Liver (tissue), 10 donors: ENCODE measurements at places on chromosomes 16 and 17. TPM values are rescaled to one million over a fixed set of nuclear protein-coding genes. Genes with fewer than 3 reads are reported as not detected.
A peak's percentile ranks its signal among the peaks of the same experiment; 100 is the strongest.

- H3K4me3 ChIP-seq = no peak overlapping the region
- no peaks in the 10 kb centered on the region for H3K27me3 ChIP-seq
- no peaks in the 10 kb centered on the region for H3K4me1 ChIP-seq
- DNase-seq = no peak
- H3K36me3 ChIP-seq = no peaks in the 10 kb centered on the region
- H3K27ac ChIP-seq = no peak overlapping the region
These were observed 98.6 kb downstream of the USP22 start for GRCh38 chr17:20944014-20944865.

- no peak overlapping the region for H3K27ac ChIP-seq
- H3K36me3 ChIP-seq = no peaks in the 10 kb centered on the region
- no peaks in the 10 kb centered on the region for H3K27me3 ChIP-seq
- no peak overlapping the region for H3K4me3 ChIP-seq
- DNase-seq = no peak
- H3K4me1 ChIP-seq = no peaks in the 10 kb centered on the region
These were observed 6.7 kb upstream of the LPO start for GRCh38 chr17:58231641-58232040.

- H3K27ac ChIP-seq = no peak overlapping the region
- peaks cover 11% of the 10 kb centered on the region for H3K27me3 ChIP-seq
- H3K36me3 ChIP-seq = no peaks in the 10 kb centered on the region
These were observed 1.6 kb downstream of the SDK2 start for GRCh38 chr17:73642659-73643000.

GRCh38 chr17:81053041-81053970 is 18.4 kb downstream of the BAIAP2 start:
- no peak overlapping the region for H3K27ac ChIP-seq
- H3K36me3 ChIP-seq = peaks cover 2% of the 10 kb centered on the region
- no peak overlapping the region for H3K4me3 ChIP-seq
- no peaks in the 10 kb centered on the region for H3K27me3 ChIP-seq
- peaks cover 24% of the 10 kb centered on the region for H3K4me1 ChIP-seq
- DNase-seq = no peak

DNA sequence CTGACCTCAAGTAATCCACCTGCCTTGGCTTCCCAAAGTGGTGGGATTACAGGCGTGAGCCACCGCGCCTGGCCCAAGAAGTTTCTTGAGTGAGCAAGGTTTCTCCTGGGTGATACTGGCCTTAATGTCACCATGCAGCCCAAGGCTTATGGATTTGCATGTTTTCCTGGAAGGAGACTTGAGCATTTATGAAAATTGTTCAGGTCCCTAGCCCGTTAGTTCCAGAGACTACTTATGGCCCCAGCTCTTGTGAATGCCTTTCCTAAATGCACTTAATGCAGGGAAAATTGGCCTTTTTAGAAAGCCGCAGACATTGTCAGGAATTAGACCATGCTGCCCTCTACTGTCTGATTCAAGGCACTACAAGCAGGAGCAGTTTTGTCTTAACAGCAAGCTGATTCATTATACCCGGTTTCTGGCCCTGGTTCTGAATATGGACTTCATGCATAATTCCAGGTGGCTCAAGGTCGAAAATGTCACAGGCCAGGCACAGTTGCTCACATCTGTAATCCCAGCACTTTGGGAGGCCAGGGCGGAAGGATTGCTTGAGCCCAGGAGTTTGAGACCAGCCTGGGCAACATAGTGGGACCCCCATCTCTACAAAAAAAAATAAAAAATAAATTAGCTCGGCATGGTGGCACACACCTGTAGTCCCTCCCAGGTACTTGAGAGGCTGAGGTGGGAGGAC is 91.3 kb downstream of the SNX29 start:
- H3K27ac ChIP-seq = no peak overlapping the region
- DNase-seq = peak; percentile 70
- no peaks in the 10 kb centered on the region for H3K36me3 ChIP-seq
- peaks cover 2% of the 10 kb centered on the region for H3K4me1 ChIP-seq

DNA sequence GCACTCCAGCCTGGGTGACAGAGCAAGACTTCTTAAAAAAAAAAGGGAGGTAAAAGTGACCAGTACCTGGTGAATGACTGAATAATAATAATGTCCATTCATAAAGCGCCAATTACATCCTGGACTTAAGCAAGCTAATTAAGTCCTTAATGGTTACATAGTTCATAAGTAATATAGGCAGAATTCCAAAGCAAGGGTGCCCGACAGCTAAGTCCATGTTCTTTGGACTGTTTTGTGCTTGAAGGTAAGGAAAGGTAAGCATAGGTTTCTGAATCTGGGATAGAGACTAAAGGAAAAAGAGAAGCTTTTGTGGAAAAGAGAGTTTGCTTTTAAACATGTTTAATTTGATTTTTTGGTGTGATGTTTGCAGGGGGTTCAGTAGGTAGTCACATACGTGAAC is 9.8 kb downstream of the POLR2A start:
- no peaks in the 10 kb centered on the region for H3K4me1 ChIP-seq
- H3K27ac ChIP-seq = no peak overlapping the region
- peaks cover 30% of the 10 kb centered on the region for H3K36me3 ChIP-seq
- no peak overlapping the region for H3K4me3 ChIP-seq
- H3K27me3 ChIP-seq = no peaks in the 10 kb centered on the region

- no peaks in the 10 kb centered on the region for H3K27me3 ChIP-seq
- peaks cover 13% of the 10 kb centered on the region for H3K4me1 ChIP-seq
- H3K4me3 ChIP-seq = no peak overlapping the region
- peaks cover 6% of the 10 kb centered on the region for H3K36me3 ChIP-seq
- no peak overlapping the region for H3K27ac ChIP-seq
These were observed 40.8 kb downstream of the CYB5B start for GRCh38 chr16:69465083-69465721.

DNA sequence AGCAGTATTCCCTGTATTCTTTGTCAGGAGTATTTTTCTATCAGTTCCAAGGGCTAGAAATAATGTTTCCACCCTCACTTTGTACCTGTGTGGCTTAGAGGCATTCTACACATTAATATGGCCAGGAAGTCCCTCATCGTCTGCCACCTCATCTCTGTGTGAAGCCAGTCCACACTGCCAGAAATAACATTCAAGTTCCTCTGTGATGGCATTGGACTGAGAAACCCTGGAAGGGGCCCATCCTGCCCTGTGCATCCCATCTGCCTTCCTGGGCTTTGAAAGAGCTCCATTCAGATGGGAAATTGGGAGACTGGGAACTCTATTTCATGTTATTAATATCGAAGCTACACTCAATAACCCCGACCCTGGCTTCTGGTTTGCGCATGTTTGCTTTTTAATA is 497.2 kb upstream of the CDH5 start:
- H3K4me3 ChIP-seq = no peak overlapping the region
- H3K27me3 ChIP-seq = no peaks in the 10 kb centered on the region
- no peaks in the 10 kb centered on the region for H3K36me3 ChIP-seq

DNA sequence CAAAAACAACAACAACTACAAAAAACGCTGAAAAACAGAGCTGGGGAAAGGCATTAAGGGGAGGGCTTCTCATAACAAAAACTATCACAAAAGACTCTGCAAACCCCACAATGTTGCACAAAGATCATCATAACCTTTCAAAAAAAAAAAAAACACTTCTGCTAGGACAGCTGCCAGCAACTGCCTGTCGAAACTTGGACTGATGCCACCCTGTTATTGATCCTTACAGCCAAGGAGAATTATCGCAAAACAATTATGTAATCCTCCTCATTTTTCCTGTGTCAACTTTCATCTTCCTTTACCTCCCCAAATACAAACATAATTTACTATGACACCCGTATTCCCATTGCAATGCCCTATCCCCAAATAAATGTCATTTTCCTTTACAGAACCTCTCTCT is 9.3 kb downstream of the CCDC40 start:
- no peak for DNase-seq
- no peak overlapping the region for H3K4me3 ChIP-seq
- H3K4me1 ChIP-seq = peaks cover 6% of the 10 kb centered on the region
- H3K27ac ChIP-seq = peak overlapping the region; percentile 12

DNA sequence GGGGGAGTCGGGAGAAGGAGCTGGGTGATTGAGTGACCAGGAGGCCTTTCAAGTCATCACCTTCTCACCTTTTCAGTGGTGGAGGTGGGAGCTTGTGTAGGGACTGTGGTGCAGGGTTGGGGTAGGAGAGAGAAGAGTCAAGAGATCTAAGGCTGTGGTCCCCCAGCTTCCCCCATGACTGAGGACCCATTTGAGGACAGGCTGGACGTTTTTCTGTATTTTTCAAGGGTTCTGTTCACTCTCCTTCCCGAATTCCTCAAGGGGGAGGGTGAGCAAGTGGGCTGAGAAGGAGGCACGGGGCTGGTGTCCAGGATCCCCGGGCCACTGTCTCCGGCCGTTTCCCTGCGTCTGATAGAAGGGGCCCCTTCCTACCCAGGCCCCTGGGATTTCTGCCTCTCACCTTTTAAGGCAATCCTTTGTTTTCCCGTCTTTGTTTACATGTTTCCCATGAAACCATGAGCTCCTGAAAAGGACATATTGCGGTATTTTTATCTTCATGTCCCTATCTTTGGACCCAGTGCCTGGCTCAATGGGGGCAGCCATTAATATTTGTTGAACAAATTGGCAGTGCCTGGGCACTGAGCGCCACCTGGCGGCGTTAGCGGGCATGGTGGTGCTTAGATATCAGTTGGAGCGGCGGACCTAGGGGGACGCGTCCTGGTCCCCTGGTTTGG is 9.2 kb upstream of the CD300A start:
- DNase-seq = peak; percentile 82
- H3K27me3 ChIP-seq = no peaks in the 10 kb centered on the region
- H3K36me3 ChIP-seq = no peaks in the 10 kb centered on the region
- peaks cover 26% of the 10 kb centered on the region for H3K4me1 ChIP-seq

- no peaks in the 10 kb centered on the region for H3K36me3 ChIP-seq
- DNase-seq = no peak
- H3K27ac ChIP-seq = no peak overlapping the region
- H3K4me1 ChIP-seq = no peaks in the 10 kb centered on the region
- H3K4me3 ChIP-seq = no peak overlapping the region
These were observed 36.0 kb upstream of the PVALEF start for GRCh38 chr17:81129289-81129688.

GRCh38 chr17:7888184-7888920 is at the start of gene CHD3:
Gene CHD3 (plus strand): TSS chr17:7888789. CDS start chr17:7889001, 212 bp downstream.
- no peak for DNase-seq
- H3K27ac ChIP-seq = peak within 1 kb of the TSS; percentile 89
- no peaks in the 10 kb centered on the region for H3K27me3 ChIP-seq
- peak within 1 kb of the TSS; percentile 44 for H3K4me3 ChIP-seq

DNA sequence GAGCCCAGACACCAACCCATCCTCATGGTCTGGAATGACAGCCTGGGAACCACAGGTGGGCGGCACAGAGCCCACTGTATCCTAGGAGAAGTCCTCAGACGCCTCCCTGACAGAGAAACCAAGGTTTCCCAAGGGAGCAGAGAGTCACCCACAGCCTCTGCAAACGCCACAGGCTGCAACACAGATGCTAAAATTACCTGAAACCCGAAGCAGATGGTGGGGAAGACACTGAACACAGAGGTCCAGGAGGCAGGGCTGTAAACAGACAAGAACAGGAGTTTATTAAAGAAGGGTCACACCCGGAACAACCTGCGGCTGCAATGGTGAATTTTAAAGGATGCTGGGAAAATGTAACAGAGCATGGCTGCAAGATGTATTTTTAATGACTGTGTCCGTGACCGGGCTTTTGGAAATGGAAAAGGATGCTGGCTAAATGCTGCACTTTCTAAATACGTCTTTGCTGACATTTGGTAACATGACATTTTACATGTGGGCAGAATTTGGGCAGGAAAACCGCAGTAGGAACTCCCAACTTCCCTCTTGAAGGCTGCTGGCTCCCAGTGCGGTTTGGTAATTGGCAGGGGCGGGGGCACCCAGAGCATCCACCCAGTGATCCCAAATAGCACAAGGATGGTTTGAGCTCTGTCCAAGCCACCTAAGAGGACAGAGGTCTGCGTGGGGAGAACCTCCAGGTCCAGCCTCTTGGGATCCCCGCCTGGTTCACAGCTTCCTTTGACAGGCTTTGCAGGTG is 13.1 kb downstream of the SLC38A8 start:
- no peaks in the 10 kb centered on the region for H3K27me3 ChIP-seq
- no peaks in the 10 kb centered on the region for H3K4me1 ChIP-seq
- no peaks in the 10 kb centered on the region for H3K36me3 ChIP-seq
- no peak for DNase-seq
- no peak overlapping the region for H3K4me3 ChIP-seq
- H3K27ac ChIP-seq = no peak overlapping the region

DNA sequence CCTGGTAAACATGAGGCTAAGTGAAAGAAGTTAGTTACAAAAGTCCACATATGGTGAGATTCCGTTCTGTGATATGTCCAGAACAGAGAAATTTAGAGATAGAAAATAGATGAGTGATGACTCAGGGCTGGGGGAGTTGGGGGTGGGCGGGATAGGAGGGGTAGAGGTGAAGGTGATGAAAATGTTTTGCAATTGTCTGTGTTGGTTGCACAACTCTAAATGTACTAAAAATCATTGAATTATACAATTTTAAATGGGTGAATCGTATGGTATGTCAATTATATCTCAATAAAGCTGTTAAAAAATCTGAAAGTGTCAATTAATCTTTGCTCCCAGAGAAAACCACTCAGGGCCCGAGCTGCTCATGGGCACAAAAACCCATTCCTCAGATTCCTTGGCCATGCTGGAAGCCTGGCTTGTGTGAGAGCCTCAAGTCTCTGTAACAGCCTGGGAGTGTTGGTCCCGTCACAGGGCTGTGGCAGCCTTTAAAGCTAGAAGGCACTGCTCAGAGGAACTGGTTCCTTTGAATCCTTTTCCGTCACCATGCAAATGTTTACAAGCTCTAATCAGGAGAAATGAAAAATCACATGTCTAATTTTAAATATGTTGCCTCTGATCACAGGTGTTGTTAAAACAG is 225.3 kb downstream of the WWOX start:
- no peak for DNase-seq
- no peaks in the 10 kb centered on the region for H3K27me3 ChIP-seq
- no peaks in the 10 kb centered on the region for H3K4me1 ChIP-seq
- no peak overlapping the region for H3K4me3 ChIP-seq

- DNase-seq = no peak
- peaks cover 2% of the 10 kb centered on the region for H3K27me3 ChIP-seq
- H3K4me3 ChIP-seq = no peak overlapping the region
- H3K36me3 ChIP-seq = no peaks in the 10 kb centered on the region
- no peak overlapping the region for H3K27ac ChIP-seq
- no peaks in the 10 kb centered on the region for H3K4me1 ChIP-seq
These were observed 77.6 kb upstream of the RBL2 start for GRCh38 chr16:53356478-53357207.

CDRT15L2 gene
- total RNA-seq = not detected

CEP295NL gene
- total RNA-seq = 1.0 TPM

SPHK1 gene
- total RNA-seq = 11.4 TPM

SPATA22 gene
- total RNA-seq = 0.42 TPM

TMEM204 gene
- 11.7 TPM for total RNA-seq

CIBAR2 gene
- not detected for total RNA-seq
